ENCODE measurements at places on chromosomes 5 and 9.

DNA sequence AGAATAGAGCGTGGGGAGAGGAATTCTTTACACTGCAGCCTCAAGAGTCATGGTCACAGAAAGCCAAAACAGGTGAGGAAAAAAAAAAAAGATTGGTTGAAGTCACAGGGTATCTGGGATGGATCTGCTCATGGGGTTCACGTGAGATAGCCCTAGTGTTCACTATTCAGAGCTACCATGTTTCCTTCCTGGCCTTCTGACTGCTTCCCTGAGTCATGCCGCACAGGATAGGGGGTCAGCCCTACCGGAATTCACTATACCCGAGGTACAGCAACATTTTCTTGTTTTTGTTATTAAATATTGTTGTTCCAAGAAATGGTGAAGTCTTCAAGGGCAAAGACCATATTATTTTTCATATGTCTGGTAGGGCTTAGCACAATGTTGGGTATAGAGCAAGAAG lies 21.5 kb upstream of the MAN2A1 start:
- no peak for DNase-seq

DNA sequence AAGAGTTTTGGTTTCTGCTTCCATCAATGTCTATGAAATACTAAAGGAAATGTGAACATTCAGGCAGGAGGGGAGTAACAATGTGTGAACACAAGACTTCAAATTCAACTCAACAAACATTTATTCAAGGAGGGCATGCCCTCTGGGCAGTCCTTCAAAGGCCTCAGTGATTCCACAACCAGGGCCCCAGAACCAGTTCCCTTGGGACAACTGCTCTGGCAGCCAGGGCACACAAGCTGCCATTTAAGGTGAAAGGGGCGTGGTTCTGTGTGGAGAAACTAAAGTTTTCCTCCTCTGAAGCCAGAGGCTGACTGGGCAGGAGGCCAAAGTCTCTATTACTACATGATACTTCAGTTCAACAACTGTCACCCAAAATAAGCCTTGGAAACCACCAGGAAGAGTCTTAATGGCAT lies 3.2 kb downstream of the RBM18 start:
- DNase-seq: no peak

DNA sequence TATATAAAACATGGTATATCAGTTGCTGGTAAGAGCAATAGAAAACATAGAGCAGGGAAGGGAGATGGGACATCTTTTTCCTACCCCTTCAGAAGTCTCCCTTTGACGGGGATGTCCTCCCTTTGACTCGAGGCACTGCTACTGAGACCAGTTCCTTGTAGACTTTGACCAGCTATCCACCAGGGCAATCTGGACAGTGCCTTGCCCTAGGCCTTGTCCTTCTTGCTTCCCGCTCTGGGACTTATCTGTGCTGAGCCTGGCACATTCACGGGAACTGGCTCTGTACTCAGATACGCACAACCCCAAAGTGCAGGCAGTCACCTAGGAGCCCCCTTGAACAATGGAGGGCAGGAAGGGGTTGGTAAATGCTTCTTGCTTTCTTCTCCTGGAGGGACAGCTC lies 116.6 kb upstream of the ANKH start:
- no peak for DNase-seq

- no peak for DNase-seq
Observed at GRCh38 chr9:81782313-81782995, 93.1 kb upstream of the TLE1 start.

DNA sequence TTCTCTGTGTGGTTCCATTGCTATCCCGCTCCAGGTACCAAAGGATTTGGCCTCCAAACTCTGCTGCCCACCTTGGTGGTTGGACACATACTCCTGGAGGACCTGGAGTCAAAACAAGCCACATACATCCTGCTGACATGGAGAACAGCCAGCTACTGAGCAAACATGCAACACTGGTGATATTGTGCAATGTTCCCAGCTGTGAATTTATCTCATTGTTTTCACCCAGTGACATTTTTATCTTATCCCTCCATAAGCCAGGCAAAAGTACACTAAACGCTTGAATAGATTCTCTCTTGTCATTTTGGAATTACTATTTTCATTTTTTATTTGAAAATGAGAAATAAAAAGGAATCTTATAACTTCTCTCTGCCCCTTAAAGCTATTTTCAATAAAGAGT lies 11.1 kb upstream of the CTSL start:
- DNase-seq: no peak

- DNase-seq: no peak
Observed at GRCh38 chr9:91176426-91176825, 185.3 kb downstream of the AUH start.

All from WERI-Rb-1 (cell line).